GM23248 (cell line): ENCODE measurements at places on chromosomes 11 and 22. TPM values are rescaled to one million over a fixed set of nuclear protein-coding genes. Genes with fewer than 3 reads are reported as not detected.

The IL10RA gene
- not detected in 2 replicates for polyA plus RNA-seq

The SPON1 gene
- polyA plus RNA-seq = 3.8 and 5.4 TPM in 2 replicates

The TRPM5 gene
- polyA plus RNA-seq = not detected in 2 replicates

The TRPC6 gene
- polyA plus RNA-seq = 0.16 TPM in 1 of 2 replicates, not detected in the other

The CTSD gene
- 321 and 327 TPM in 2 replicates for polyA plus RNA-seq

The DEFB131B gene
- not detected in 2 replicates for polyA plus RNA-seq

The GGTLC2 gene
- not detected in 2 replicates for polyA plus RNA-seq

The HMOX1 gene
- polyA plus RNA-seq = 44.3 and 46.6 TPM in 2 replicates

The KCNJ1 gene
- polyA plus RNA-seq = not detected in 2 replicates

The RPS19BP1 gene
- polyA plus RNA-seq = 114 and 119 TPM in 2 replicates

The C11orf21 gene
- not detected in 2 replicates for polyA plus RNA-seq

The AMPD3 gene
- polyA plus RNA-seq = 3.3 and 3.6 TPM in 2 replicates

The LSP1 gene
- polyA plus RNA-seq = 0.36 and 1.3 TPM in 2 replicates

The OR2AG1 gene
- not detected in 2 replicates for polyA plus RNA-seq

The F2 gene
- polyA plus RNA-seq = not detected in 2 replicates

The PIH1D2 gene
- 2.2 and 2.3 TPM in 2 replicates for polyA plus RNA-seq

The RAB3IL1 gene
- polyA plus RNA-seq = 2.8 and 3.3 TPM in 2 replicates

The DLAT gene
- polyA plus RNA-seq = 33.4 and 36.0 TPM in 2 replicates

The C11orf91 gene
- polyA plus RNA-seq = not detected in 2 replicates

The KAT5 gene
- 28.8 and 29.5 TPM in 2 replicates for polyA plus RNA-seq

The CTSF gene
- 53.6 and 59.2 TPM in 2 replicates for polyA plus RNA-seq

The SLC6A5 gene
- polyA plus RNA-seq = not detected in 2 replicates

The PIK3IP1 gene
- polyA plus RNA-seq = 10.0 and 11.1 TPM in 2 replicates

The PHOX2A gene
- polyA plus RNA-seq = not detected in 2 replicates

The PLEKHB1 gene
- polyA plus RNA-seq = not detected in 2 replicates

The SLC36A4 gene
- 18.1 and 21.2 TPM in 2 replicates for polyA plus RNA-seq

The CNTF gene
- 0.23 and 0.46 TPM in 2 replicates for polyA plus RNA-seq

The TIGD3 gene
- polyA plus RNA-seq = not detected in 2 replicates

The APBB1 gene
- polyA plus RNA-seq = 42.3 and 43.1 TPM in 2 replicates

The DDI1 gene
- not detected in 2 replicates for polyA plus RNA-seq

The AQP11 gene
- polyA plus RNA-seq = 0.80 and 1.1 TPM in 2 replicates

The CATSPERZ gene
- polyA plus RNA-seq = not detected in 2 replicates

The PDE2A gene
- 0.29 and 1.0 TPM in 2 replicates for polyA plus RNA-seq

The SYCE3 gene
- 0.49 and 0.80 TPM in 2 replicates for polyA plus RNA-seq

The SSRP1 gene
- 29.3 and 32.9 TPM in 2 replicates for polyA plus RNA-seq

The ARHGAP1 gene
- 98.5 and 107 TPM in 2 replicates for polyA plus RNA-seq

The CCDC188 gene
- 1.2 TPM in 2 replicates for polyA plus RNA-seq

The OR5B21 gene
- polyA plus RNA-seq = not detected in 2 replicates

The TMEM191B gene
- 0.30 and 1.0 TPM in 2 replicates for polyA plus RNA-seq

The TMEM191C gene
- polyA plus RNA-seq = 0.54 and 1.2 TPM in 2 replicates

The CLMP gene
- polyA plus RNA-seq = 159 and 166 TPM in 2 replicates

The RHBDD3 gene
- polyA plus RNA-seq = 28.8 and 31.4 TPM in 2 replicates
